KBM-7 (cell line): ENCODE measurements at places on chromosomes 1 and 21.

DNA sequence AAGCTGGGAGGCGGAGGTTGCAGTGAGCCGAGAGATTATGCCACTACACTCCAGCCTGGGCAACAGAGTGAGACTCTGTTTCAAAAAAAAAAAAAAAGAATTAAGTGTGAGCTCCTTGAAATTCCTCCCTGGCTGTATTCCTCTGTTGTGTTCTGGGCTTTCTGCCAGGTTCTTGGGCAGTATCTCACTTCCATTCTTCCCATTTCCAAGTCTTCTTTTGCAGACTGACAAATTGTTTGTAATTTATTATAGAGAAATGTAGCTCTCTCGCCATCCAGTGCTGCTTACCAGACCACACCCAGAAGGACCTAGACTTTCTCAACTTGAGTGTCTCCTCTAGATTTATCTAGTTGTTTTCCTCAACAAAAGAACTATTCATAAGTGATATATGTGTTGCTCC is 105.0 kb upstream of the ADGRL2 start:
- DNase-seq = no peak

DNA sequence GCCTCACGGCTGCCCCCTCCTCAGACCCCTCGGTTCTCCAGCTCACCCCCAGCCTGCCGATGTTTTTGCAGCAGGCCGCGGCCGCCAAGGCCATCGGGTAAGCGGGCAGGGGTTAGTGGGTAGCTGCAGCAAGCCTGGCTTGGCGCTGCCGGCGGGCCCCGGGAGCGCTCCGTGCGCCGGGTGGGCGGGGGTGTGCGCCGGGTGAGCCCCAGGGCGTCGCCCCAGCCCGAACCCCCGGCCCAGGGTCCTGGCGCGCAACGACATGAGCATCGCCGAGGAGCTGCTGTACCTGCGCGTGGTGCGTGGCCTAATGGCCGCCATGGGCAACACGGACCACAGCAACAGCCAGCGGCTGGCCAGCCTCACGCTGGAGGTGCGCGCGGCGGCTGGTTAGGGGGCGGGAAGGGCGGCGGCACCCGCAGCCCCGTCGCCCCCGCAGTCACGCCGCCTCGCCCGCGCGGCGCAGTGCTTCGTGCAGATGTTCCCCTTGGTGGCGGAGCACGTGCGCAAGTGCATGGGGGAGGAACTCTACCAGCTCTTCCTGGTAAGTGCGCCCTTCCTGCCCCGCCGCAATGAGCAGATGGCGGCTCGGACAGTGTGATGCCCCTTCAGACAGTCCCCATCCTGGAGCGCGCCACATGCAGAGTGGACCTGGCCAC is 6.5 kb downstream of the RNU5D-1 start:
- DNase-seq = no peak

DNA sequence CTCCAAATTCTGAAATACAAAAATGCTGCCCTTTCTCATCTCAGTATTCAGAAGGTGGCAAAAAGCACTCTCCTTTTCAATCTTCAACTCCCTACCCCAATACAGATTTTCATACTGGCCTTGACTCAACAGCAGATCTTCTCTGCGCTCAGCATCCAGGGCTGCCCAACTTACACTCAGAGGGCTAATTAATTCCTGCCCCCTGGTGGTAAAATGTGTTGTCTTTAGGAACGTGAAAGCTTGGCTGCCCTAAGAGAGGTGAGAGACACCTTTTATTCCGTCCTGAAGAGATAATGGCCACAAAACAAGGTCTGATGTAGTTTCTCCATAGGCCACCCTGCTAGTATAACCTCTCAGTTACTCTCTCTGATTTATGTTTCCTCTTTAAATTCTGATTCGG is 25.0 kb downstream of the KRTAP24-1 start:
- peak; percentile 7 for DNase-seq

GRCh38 chr1:198669771-198670170 is 30.9 kb downstream of the PTPRC start:
- no peak for DNase-seq

DNA sequence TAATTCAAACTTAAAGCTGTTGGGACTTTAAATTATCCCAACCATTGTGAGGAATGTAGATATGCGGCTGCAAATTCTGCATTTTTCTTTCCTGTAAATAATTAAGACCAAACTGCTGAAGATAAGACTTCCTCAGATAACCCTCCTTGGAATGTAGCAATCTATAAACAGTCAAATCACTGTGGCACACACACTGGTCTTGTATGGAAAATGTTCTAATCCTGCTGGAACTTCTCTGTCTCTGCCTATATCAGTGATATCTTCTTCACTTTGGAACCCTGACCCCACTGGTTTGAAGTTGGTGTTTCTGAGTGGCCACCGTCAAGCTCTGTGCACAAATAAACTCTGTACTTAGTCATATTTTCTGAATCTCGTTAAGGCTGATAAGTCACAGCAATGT is 32.9 kb downstream of the HSF2BP start:
- DNase-seq = no peak

DNA sequence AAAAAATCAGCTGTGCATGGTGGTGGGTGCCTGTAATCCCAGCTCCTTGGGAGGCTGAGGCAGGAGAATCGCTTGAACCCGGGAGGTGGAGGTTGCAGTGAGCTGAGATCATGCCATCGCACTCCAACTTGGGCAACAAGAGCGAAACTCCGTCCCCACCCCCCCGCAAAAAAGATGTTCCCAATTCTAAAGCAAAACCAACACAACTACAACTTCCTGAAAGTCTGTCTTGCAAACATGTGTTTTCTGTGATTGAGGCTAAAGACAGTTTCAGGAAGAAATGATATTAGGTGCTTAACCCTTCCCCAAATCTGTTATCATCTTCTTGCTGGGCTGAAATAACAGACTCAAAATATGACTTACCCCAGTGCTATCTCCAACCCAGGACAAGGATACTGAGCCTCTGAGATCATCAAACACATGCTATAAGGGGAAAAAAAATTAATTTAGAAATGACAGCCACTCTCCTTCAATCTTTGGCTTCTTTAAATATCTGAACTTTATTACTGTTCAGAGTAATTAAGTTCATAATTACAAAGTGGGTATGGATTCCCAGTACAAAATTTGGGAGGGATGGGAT is 28.5 kb downstream of the SORT1 start:
- peak; percentile 65 for DNase-seq

DNA sequence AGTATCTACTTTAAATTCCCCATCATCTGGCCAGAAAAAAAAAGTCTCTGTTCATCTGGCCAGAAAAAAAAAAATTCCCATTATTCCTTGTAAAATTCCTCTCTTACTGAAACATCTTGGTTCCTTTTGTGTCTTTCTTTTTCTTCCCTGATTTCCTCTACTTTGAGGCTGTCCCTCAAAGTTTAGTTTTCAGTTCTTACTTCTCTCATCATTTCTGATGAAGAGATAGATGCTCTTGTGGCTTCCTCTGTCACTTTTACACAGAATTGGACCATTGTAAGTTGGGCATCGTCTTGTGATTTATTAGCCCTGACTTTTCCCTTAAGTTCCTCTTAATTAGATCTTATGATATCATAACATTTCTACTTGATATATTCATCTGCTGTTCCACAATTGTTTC is 6.5 kb downstream of the SOAT1 start:
- no peak for DNase-seq

DNA sequence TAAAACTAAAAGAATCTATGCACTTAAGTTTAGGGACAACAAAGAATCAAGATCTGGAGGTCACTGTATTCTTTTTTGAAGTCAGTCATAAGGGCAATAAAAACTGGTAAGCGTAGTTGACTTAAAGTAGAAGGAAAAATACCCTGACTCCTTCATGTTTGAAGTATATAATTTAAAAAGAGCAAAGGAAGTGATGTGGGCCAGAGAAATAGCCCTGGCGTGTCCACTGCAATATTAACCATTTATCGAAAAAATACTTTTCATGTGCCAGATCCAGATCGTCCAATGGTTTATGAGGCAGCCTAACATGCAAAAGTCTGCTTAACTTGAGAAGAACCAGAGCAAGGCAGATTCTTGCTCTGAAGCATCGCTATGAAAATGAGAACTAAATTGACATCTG is 162.0 kb downstream of the COQ8A start:
- no peak for DNase-seq

DNA sequence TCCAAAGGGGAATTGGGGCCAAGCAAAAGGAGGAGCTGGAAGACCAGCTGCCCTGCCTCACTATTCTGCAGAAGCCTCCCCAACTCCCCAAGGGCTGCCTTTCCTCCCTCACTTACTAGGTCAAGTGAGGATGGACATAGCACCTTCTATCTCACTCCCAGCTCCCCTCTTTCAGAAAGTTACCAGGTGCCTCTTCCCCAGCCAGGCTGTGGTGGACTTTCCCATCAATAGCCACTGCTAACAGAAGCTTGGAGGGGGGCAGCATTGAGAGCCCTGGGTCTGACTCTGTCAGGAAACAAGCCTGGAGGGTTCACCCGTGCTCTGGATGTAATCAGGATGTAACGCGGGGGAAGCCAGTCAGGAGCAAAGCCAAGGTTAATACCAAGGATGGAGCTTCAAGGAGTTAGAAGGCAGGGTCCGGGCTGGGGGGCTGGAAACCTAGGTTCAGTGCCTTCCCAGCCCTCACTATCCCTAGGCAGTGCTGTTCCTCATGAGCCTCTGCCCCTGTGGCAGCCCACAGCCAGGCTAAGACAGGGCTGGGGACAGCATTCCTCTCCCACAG is 127.8 kb upstream of the NGF start:
- no peak for DNase-seq

DNA sequence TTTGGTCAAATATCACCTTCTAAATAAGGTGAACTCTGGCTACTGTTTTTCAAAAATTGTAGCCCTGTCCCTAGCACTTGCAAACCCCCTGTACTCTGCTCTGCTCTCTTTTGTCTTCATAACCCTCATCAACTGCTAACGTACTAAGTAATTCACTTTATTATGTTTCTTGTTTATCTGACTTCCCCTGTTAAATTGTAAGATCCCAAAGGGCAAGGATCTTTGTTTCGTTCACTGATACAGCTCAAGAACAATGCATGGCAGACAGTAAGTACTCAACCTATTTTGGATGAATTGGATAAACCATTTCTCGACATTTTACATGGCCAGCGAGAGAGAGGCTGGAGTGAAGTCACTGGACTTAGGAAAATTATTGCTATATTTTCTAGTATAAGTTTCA is 46.9 kb downstream of the ATP5PF start:
- DNase-seq = no peak

DNA sequence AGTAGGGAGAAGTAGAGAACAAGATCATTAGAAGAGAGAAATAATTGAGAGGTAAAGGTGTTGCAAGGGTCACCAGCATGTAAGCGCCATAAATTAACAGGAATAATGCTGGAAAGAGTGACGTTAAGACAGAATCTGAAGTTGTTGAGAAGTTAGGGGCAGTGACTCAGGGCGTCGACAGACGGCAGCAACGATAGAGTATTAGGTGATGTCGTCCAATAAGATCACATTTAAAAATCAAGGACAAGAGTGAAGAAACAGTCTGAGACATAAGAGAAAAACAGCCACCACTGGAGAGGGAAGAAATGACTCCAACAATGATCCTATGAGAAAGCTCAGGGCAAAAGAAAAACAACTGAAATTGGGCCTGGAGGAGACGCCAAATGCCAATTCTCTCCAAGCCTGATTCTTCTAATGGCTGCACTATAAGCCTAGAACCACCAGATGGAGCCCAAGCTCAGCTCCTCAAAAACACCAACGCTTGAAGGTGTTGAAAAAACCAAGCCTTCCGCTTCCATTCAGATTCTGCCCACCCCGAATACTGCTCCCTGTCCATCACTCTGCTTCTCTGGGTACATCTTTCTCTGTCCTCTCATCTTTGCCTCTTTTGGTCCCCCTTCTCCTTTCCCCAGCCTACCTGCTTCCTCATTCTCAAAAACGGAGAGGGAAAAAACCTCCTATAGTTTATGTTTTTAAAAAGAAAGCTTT is 70.0 kb downstream of the LUZP1 start:
- DNase-seq = peak; percentile 80

- no peak for DNase-seq
These were observed 56.1 kb upstream of the MRPS6 start for GRCh38 chr21:34017039-34017961.

GRCh38 chr1:185154912-185155513 is 1.7 kb downstream of the TRMT1L start:
- DNase-seq = no peak

- DNase-seq = no peak
These were observed 25.1 kb downstream of the COL6A2 start for GRCh38 chr21:46122758-46123683.

- no peak for DNase-seq
These were observed 12.8 kb downstream of the SH3BP5L start for GRCh38 chr1:248812736-248813425.

- no peak for DNase-seq
These were observed 87.0 kb upstream of the RUNX1 start for GRCh38 chr21:35136106-35136505.

DNA sequence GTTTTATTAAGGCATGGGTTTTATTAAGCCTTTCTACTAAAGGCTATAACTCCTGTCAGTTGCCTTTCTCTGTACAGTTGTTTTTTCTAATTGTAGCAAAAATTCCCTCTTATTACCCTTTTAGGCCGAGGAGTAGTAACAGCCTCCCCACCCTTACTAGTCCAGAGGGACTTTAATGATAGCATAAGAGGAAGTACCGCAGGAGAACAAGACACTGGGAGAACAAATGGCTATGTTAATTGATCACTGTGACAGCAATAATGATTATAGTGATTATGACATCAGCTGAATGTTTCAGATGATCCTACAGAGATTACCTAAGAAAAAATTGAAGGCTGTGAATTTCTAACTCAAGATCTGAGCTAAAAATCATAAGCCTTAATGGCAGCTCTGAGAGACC is 383.0 kb upstream of the PTBP2 start:
- DNase-seq = no peak

- DNase-seq = no peak
These were observed 31.3 kb downstream of the SDCCAG8 start for GRCh38 chr1:243287123-243287460.

DNA sequence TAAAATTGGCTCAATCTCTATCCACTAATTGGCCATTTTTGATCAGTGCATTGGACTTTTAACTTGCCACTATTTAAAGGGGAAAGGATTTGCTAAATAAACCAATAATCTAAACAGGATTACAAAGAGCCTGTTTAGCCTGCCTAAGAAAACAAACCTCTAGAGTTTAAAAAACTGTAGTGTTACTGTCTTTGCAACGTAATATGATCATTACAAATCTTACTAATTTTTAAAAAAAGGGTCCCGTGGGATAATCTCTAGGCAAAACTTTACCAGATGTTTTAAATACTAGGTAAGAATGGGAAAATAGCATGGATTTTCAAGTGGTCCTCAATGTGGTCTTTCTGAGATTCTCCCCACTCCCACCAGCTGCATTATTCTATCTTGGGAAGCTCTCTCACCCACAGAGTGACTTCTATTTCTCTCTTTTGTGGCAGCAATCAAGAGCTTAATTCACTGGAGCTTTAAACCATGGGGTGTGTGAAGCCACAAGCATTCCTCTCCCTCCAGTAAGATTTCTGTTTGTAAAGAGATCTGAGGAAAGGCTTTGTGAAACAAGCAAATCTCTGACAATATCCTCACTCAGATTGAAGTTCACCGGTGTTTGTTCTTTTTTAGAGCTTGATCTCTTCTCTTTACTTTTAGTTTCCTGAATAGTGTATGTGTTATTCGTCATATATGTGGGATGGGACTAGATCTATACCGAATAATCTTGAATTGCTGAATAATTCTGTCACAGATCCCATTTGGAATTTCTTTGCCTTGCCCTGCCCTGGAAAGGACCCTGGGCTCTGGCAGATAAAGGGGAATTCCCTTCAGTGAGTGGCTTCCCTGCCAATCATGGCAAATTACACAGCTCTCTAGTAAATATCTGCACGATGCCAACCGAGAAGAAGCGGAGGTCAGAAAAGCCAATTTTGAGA is 132.2 kb downstream of the TLR5 start:
- no peak for DNase-seq

- no peak for DNase-seq
These were observed at the start of gene CRB1 for GRCh38 chr1:197268012-197268411. Gene CRB1 (plus strand): TSS chr1:197268252. CDS start chr1:197268413, 161 bp downstream.
